Stimulated activated CD8-positive, alpha-beta memory T cell treated with anti-CD3 and anti-CD28 coated beads, Interleukin-15, amount 100 ng/mL, for 48 hours (primary cell): ENCODE measurements at places on chromosomes 11 and 22.

DNA sequence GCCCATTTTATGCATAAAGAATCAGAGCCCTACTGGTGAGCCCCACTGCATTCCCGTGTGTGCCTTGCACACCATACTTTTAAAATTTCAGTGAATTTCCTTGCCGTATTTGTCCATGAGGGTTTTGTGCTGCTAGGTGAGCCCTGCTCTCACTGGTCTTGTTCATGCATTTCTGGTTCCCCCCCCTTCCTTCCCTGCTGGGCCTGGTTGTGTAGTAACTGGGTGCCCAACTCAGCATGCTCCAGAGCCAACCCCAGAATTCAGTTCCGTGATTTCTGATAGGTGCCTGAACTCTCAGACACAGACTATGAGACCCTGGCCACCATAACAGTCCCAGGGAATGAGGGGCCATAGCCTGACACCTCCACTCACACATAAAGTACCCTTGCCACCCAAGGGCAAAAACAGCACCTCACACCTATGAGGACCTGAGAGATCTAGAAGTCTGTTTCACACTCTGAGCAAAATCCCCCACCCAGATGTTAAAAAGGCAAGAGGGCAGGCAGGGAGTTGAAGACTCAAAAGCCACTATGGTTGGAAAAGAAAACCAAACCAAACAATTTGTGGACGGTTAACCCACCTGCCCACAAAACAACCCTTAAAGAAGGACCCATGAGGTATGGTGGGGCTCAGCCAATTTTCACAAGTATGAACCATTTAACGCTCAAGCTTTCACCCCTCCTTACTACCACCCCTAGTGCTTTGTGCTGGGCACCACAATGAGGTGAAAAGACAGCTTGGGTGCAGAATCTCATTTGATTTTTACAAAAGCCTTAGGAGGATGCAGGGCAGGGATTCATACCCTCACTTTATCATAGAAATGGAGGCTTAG, 16.8 kb upstream of the IL10RA start:
- no peak for DNase-seq

DNA sequence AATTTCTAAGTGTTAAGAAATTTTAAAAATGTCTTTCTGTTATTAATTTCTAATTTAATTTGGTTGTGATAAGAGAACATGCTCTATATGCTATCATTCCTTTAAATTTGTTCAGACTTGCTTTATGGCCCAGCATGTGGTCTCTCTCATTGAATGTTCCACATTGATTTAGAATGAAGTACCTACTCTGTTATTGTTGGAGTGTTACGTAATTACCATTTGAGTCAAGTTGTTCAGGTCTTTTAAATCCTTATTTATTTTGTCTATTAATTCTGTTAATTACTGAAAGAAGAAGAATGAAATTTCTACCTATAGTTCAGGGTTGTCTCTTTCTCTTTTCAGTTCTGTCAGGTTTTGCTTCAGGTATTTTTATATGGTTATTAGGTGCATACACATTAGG, 57.0 kb downstream of the PRMT3 start:
- DNase-seq = no peak

DNA sequence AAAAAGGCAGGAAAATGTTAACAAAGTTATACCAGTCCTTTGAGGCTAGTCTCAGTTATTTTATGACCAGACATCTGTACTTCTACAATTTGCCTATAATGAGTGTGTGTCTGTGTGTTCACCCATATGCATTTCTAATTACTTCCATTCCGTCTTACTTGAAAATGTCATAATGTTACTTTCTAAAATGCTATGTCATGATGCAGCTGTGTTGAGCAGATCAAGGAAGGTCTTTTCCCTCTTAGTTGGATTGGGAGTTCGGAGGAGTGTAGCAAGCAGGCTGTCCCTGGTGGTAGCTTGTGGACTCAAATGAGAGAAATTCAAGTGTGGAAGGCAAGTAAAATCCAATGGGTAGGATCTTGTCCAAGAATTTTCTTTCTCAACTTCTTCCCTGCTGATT, 3.0 kb downstream of the SNX19 start:
- DNase-seq = no peak

DNA sequence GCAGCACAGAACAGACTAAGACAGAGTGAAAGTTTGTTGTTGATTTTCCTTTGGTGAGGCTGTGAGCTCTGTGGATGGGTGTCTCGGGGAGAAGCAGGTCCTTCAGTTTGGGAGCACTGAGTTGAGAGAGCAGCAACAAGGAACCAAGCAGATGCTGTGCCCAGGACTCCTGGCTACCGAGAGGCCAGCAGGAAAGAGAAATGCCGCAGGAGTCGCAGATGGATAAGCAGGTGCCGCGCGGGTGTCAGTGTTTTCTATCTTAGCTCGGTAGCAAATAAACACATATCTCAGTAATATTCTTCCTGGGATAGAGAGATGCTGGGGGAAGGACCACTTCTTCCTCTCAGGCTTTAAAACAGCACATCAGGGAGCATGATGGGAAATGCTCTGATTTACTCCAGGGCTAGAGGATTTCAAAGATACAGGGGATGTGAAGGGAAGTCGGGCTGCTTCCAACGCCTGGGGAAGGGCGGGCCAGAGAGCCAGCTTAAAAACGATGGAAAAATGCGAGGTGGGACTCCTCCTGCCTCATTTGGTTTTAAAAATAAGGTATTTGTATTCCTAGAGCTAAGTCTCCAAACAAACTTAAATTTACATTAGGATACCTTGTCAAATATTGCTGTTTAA, 470.7 kb upstream of the B3GAT1 start:
- DNase-seq = no peak

DNA sequence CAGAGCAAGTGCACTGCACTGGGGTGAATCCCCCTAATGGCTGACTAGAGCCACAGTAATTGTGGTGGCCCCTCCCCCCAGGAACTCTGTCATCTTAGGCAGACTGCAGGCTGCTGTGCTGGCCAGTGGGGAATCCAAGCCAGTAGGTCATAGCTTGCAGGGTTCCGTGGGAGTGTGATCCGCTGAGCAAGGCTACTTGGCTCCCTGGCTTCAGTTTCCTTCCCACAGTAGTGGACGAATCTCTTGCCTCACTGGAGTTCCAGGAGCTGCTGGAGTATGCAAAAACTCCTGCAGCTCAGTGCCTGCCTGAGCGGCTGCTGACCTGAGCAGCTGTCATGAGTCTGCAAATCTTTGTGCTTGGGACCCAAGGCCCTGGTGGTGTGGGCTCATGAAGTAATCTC, 13.2 kb downstream of the OOSP3 start:
- DNase-seq = no peak

GRCh38 chr22:43343262-43343669, at the start of gene SCUBE1:
Gene SCUBE1, minus strand, starts transcription at chr22:43343372. Its CDS starts 111 bp downstream, at chr22:43343261.
- DNase-seq = peak; percentile 16

- DNase-seq = no peak
These were observed 6.3 kb downstream of the INPPL1 start for GRCh38 chr11:72230764-72231365.

DNA sequence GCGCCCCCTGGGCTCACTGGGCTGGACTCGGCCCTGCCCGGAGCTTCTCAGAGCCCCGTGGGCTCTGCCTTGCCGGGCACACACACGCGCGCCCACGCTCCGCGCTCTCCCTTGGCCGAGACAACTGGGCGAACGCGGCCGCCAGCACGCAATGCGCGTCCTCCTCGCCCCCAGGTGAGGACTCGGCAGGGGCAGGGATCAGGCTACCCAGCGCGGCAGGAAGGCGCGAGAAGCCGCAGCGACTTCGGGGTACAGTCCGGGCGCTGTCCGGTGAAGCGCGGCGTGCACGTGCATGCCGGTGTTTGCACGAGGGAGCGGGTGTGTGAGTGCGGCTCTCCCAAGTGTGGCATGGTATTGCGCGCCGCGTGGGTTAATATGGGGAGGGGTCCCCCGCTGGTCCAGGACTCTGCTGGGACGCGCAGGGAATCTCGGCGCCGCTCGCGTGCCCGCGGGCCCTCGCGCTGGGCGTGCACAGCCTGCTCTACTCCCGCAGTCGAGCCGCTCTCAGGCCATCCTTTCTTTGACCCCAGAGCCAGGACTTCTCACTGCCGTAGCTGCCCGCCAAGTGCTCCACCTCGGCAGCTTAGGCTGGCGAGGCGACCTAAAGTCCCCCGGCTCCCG, 5.4 kb downstream of the WNT7B start:
- no peak for DNase-seq

GRCh38 chr11:75280770-75281468, 40.3 kb downstream of the TPBGL start:
- no peak for DNase-seq

- no peak for DNase-seq
These were observed 61.0 kb downstream of the ISX start for GRCh38 chr22:35126993-35127392.

- DNase-seq = no peak
These were observed 63.7 kb downstream of the MACROD1 start for GRCh38 chr11:64102005-64102738.

DNA sequence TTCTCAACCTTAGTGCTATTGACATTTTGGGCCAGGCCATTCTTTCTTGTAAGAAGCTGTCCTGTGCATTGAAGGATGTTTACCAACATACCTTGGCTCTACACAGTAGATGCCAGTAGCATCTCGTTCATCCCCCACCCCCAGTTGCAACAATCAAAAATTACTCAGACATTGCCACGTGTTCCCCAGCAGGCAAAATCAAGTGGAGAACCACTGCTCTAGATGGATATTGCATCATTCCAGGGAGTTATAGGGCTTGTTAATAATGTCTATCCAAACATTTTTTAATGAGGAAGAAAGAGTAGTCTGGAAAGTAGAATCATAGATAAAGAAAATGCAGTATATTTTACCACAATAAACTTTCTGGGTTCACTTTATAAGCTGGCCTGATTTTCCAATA, 64.1 kb downstream of the PRMT3 start:
- DNase-seq = no peak

DNA sequence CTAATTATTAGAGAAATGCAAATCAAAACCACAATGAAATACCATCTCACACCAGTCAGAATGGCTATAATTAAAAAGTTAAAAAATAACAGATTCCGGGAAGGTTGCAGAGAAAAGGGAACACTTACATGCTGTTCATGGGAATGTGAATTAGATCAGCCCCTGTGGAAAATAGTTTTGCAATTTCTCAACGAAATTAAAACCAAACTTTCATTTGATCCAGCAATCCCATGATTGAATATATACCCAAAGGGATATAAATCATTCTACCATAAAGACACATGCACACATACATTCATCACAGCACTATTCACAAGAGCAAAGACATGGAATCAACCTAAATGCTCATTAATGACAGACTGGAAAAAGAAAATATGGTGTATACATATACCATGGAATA, 32.5 kb downstream of the NOX4 start:
- no peak for DNase-seq

- no peak for DNase-seq
These were observed 240.5 kb upstream of the API5 start for GRCh38 chr11:43071338-43071737.
